ENCODE measurements at places on chromosomes 7 and 10.
A peak's percentile ranks its signal among the peaks of the same experiment; 100 is the strongest.

DNA sequence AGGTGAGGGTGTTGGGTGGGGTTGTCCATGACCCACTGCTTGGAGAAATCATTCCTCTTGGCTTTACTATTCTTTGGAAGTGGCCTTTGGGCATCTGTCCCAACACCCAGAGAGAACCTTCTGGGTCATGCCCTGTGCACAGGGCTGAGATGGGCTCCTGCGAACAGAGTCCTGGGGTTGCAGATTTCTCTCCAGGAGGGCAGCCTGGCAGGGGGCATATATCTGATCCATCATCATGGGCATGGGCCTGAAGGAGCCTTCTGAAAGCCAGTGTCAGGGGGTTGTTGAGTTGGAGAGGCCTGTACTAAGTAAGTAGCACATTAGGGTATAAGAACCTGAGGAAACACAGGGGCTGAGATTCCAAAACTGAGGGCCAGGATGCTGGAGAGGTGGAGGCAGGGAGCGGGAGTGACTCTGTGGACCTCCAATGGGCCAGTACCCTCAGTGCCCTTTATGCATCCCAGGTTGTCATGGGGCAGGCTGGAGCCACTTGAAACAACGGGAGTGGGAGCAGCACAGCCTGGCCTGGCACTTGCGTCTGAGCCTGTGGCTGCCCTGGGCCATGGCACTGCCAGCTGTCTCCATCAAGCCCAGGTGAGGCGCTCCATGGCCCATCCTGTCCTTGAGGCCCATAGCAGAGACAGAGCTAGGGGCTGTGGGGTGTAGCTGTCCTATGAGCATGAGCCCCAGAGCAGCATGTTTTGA lies 203.7 kb downstream of the GRID1 start:
- no peak for DNase-seq

GRCh38 chr10:91144961-91145360 lies 75.5 kb upstream of the PCGF5 start:
- DNase-seq, result no peak

GRCh38 chr7:19554581-19554980 lies 154.3 kb downstream of the POLR1F start:
- no peak for DNase-seq

DNA sequence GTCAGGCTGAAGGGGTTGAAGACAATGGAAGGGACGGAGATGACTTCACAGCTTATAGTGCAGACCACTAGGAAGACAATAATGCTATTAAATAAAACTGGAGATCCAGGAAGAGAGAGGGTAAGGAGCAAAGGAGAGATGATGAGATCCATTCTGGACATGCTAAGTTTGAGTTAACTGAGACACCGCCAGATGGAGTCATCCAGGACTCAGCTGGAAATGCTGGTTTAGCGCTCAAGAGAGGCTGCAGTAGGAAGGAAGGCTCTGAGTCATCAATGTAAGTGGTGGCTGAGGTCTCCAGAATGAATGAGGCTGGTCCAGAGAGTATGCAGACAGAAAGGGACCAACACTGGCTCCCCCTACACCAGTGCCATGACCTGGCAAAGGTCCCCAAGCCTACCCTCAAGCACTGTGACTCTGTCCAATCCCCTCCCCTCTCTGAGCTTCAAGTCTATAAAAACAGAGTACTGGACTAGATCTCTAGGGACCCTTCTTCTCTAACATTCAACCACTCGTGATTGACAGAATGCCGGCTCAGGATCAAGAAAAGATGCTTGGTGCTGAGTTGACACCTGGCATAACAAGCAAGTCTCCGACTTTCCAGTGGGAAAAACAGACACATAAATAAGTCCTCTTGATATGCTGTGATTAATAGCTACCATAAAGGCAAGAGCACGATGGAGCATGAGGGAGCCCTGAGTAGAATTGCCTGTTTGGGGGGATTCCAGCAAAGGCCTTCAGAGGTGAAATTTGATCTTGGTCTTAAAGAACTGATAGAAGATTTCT lies 8.9 kb downstream of the GFRA1 start:
- DNase-seq, result no peak

DNA sequence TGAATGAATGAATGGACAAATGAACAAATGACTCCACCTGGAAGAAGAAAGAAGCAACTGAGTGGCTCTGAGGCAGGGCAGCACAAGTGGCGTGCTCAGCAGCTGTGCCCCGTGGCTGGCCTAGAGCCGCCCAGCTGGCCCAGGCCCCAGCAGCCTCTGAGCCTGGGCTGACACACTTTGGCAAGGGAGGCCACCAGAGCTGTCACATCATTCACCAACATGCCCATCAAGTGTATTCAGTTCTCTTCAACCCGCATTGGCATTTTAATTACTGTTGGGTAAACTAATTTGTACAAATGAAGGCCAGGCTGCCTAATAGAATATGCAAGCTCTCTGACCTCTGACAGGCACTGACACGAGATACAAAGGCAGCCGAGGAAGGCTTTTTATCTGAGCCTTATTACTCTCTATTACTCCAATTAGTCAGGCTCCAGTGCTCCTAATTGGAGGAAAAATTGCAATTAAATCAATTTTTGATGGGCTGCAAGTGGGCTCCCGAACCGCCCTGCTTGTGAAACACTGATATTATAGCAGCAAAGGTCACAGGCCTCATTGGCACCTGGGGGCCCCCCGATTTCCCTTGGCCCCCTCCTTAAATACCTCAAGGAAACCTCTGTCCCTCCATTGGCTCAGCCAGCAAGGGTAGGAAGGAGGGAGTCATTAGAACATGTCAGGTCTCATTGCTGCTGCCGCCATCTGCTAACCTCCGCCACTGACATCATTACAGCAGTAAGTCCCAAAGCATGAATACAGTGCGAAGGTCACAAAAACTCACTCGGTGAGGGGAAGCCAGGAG lies 41.9 kb downstream of the DPCD start:
- peak; percentile 40 for DNase-seq

GRCh38 chr10:79137300-79137756 lies 68.6 kb downstream of the ZMIZ1 start:
- no peak for DNase-seq

GRCh38 chr7:132298790-132299189 lies 277.5 kb downstream of the PLXNA4 start:
- no peak for DNase-seq

DNA sequence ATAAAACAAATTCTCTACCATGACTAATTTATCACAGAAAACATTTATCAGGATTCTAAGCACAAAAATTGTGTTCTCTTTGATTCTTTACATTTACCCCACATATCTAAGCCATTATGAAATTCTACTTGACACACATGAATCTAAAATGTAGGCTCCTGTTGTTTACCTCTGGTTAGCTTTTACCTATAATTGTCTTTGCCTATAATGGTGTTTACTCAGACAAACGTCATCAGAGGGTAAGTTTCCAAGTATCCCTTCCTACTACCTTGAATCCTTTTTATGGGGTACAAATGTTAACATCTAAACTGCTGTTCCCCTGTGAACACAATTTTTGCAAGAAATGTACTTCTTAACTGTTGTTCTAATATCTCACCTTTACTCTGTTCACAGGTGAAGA lies 63.5 kb downstream of the MINDY3 start:
- DNase-seq, result no peak

- DNase-seq, result peak; percentile 79
Measured at GRCh38 chr7:87219545-87220025, at the start of gene TMEM243. Gene TMEM243 (minus strand): TSS chr7:87219732. CDS start chr7:87219503, 229 bp downstream.

DNA sequence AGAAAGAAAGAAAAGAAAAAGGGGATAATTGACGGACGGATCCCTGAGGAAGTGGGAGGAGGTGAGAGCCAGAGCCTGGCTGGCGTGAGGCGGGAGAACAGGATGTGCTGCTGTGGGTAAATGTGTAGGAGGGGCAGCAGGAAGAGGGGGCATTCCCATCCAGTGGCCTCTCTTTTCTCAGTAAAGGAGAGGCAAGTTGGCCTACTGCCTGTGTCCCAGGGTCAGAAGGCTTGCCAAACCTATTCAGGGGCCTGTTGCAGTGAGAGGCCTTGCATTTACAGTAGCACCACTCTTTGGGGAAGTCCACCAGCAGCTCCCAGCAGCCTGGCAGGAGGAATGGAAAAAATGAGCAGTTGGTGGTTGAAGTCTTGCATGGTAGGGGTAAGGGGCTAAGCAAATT lies 26.6 kb upstream of the ASCC1 start:
- DNase-seq, result peak; percentile 50

- DNase-seq, result no peak
Measured at GRCh38 chr7:20327055-20327454, 3.6 kb upstream of the ITGB8 start.

GRCh38 chr10:97040248-97040584 lies 145.5 kb downstream of the SLIT1 start:
- DNase-seq, result no peak

GRCh38 chr7:25752154-25752553 lies 399.8 kb upstream of the NFE2L3 start:
- DNase-seq, result no peak

- no peak for DNase-seq
Measured at GRCh38 chr10:123318516-123318915, 164.3 kb downstream of the BUB3 start.

DNA sequence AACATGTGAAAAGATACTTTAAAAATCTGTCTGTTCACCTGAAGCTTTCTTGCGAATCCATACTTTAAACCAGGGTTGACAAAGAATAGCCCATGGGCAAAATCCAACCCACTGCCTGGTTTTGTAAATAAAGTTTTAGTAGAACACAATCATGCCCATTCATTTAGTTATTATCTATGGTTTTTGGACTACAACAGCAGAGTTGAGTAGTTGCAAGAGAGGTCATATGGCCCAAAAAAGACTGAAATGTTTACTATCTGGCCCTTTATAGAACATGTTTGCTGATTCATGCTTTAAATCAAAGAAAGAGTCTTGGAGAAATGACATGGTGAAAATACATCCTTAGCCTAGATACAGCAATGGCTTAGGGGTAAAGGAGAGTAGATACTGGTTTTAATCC lies 356.2 kb downstream of the RNLS start:
- DNase-seq, result no peak

DNA sequence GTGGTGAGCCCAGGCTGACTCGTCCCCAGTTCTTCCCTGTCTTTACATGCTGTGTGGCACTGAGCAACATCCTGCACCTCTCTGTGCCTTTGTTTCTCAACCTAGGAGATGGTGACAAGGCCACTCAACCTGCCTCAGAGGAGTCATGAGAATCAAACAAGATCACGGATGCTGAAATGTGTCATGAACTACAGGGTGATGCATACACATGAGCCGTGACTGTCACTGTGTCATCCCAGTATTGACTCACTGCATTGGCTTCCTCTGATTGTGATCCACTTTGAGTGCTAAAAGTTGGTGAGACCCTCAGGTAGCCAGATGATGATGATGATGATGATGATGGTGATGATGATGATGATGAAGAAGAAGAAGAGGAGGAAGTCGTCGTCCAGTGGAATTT lies 11.5 kb downstream of the C10orf71 start:
- DNase-seq, result no peak

- no peak for DNase-seq
Measured at GRCh38 chr7:66668677-66669076, 40.0 kb downstream of the KCTD7 start.

GRCh38 chr7:157991351-157991750 lies 596.3 kb downstream of the PTPRN2 start:
- DNase-seq, result no peak

DNA sequence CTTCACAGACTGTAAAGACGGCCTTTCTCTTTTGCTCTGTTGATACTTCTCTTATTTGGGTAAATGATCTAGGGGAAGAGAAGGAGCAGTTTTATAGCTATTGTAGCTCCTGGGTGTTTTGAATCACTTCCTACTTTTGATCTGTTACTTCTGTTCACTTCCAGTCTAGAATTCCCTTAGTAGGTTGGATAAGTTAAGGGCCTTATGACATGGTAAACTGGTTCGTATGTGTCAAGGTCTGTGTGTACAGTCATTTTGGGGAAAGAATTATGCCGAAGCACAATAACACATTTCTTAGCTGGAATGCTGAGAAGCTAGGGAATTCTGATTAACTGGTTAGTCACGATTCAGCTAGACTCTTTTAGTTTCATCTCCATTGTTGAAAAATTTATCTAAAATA lies 8.1 kb downstream of the DENND10 start:
- DNase-seq, result no peak

DNA sequence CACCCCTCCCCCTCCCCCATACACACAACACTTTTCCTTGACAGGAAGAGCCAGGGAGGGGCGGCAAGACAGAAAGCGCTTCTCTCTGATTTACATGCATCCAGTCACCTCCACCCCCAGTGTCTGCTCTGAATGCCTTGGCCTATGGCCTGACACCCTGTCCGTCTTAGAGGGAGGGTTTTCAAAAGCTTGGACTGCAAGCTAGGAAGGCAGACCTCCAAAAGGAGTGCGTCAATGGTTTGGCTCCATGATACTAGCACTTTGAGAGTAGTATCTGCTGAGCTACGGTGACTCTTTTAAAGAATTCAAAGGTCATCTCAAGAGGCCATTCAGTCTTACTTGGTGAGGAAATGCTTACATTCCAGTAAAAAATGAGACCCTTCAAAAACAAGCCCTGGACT lies 20.3 kb upstream of the PAX2 start:
- DNase-seq, result no peak

DNA sequence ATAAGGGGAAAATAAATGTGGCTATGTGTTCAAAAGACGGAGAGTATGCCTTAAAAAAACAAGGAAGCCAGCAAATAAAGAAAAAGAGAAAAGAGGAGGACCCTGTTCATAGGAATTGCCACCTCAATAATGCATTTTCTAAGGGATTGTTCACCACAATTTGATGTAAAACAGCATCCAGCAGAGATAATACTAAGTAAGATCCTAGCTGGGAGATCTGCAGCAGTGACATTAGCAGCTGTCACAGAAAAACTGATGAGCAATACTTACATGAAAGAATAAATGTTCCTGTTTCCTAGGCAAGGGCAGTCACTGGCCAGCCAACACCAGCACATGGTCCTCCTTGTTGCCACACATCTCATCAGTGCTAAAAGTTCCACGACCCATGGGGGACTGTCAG lies 391.5 kb downstream of the SORCS1 start:
- no peak for DNase-seq

- no peak for DNase-seq
Measured at GRCh38 chr7:49791088-49791741, 17.8 kb downstream of the VWC2 start.

DNA sequence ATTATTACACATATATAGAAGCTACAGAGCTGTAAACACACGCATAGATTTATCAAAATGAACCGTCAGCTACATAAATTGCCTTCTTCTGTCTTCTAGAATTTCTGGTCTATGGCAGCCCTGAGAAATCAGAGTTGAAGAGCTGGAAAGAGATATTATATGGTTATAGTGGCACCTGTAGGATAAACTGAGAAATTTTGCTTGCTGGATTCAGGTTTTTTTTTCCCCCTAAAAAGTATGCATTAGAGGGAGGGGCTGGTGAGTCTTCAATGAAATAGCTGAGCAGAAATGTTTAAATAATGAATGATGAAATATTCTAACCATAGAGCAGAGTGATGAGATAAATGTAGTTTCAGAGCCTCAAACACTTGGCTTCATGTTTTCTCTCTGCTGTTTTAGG lies 78.0 kb upstream of the DYNC1I1 start:
- DNase-seq, result no peak
